Brain (organoid and tissue), 16 donors: ENCODE measurements at places on chromosomes 1 and 21.

- DNase-seq, result no peak
Measured at GRCh38 chr1:30868833-30869435, 39.6 kb downstream of the SDC3 start.

DNA sequence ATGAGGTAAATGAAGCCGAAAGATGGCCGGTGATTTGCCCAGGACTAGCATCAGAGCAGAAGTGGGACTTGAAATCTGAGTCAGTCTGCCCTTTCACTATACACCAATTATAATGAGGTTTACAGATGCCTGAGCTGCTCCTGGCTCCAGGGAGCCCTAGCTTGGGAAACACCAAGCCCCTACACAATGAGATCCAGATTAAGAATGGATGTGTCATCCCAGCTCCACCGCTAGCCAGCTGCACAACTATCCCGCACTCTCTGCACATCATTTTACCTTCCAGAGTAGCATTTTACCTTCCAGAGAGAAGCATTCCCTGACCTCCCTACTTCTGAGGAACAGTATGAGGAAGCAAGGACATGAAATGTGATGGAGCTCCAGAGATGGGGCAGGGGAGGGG lies 27.0 kb downstream of the SERTAD4 start:
- DNase-seq, result no peak

- no peak for DNase-seq
Measured at GRCh38 chr1:217027403-217028080, 304.3 kb upstream of the ESRRG start.

- DNase-seq, result no peak
Measured at GRCh38 chr1:89464008-89464407, 60.6 kb upstream of the LRRC8B start.

DNA sequence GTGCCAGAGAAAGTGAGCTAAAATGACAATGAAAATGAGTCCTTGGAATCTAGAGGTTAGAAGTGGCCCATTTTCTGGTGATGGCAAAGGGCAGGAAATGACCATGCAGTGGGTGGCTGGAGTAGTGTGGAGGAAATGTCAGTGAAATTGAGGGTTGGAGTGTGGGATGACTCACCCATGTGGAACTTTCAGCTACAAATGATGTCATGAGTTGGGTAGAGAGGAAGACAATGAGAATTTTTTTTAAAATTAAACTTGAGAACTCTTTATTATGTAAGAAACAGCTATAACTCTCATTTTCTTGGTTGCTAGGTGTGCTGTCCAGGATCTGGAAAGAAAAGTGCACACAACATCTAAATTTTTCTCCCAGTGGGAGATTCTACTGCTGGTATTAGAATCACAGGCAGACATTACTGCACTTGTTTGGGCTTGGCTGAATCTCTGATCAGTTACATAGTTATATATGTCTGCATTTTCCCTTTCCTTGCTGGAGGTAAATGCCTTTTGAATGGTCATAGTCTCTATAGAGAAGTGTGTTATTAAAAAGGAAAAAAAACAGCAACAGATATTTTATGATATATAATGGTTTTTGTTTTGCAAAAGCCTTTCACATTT lies 56.8 kb upstream of the GNG12 start:
- no peak for DNase-seq

DNA sequence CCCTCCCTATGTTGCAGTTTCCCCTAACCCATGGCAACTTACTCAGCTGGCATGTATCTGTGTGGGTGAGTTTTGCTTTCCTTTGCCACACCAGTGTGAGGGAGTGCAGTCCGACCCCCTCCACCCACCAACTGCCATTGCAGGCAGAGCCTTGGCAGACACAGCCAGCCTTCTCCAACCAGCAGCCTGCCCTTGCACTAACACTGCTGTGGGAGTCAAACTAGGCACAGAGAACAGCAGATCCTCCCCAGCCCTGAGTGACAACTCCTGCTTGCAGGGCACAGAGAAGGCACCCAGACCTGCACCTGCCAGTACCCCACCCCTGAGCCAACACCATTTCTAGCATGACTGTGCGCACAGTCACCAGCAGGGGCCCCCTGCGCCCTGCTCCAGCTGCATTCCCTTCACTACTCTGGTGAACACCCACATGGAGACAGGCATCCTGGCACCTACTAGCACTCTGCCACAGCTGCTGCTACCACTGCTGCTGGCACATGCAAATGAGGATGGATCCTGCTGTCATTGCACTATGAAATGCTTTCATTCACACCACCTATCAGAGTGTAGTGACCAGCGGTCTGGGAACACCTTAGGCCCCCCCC lies 98.4 kb downstream of the MAGI3 start:
- no peak for DNase-seq

DNA sequence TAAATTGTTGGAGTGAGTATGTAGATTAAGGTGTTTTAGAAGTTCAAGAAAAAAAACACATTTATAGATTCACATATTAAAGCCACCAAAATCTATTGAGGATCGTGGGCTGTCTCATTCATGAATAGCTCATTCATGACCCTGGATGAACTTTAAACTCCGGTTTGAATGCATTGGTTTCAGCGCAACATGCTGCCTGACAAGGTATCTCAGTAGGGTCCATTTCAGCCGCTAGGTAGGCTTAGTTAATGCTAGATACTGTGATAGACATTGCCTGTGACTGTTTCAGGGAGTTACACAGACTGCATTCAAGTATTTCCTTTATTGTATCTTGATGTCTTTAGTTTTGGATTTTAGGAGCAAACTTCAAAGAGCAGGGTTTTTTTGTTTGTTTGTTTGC lies 140.5 kb upstream of the POGK start:
- DNase-seq, result no peak

DNA sequence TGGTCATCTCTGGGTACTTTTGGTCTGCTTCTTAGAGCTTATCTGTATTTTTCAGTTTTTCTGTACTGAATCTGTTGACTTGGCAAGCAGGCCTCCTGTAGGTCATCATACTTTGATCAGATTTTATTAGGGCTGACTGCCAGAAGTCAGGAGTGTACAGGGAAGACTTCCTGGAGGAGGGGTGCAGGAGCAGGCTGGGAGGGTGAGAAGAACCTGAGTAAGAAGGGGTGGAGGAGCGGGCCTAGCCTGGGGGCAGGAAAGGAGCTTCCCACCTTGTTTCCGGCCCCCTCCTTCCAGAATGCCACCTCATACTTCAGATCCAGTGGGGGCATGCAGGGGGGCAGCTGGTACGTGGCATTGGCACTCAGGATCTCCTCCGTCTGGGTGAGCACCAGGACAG lies 18.3 kb upstream of the IL22RA1 start:
- DNase-seq, result no peak

- DNase-seq, result no peak
Measured at GRCh38 chr21:44953628-44954021, 13.8 kb downstream of the SLX9 start.

DNA sequence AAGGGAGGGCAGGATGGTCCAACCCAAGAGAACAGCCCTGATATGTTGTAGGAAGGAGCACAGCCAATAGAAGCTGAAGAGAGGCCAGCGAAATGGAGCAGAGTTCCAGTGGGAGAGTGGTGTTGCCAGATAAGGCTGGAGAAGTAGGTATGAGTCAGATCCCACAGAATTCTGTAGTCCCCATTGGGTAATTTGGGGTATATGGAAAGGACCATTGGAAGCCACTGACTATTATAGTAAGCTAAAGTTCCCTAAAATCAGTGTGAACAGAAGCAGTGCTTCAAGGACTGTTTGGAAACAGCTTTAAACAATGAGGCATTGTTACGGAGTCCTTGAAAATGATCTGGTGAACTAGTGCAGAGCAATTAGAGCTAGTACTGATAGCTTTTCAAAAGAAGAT lies 63.0 kb downstream of the DISP1 start:
- no peak for DNase-seq

GRCh38 chr1:9022773-9023172 lies 3.5 kb downstream of the SLC2A7 start:
- DNase-seq, result no peak

- no peak for DNase-seq
Measured at GRCh38 chr1:14267991-14268390, 330.5 kb upstream of the KAZN start.
